ENCODE measurements at places on chromosomes 5 and 9.

- DNase-seq, result no peak
Measured at GRCh38 chr5:154258531-154259217, 68.1 kb downstream of the GALNT10 start.

- no peak for DNase-seq
Measured at GRCh38 chr9:4143936-4144717, 155.7 kb downstream of the GLIS3 start.

- DNase-seq, result peak; percentile 84
Measured at GRCh38 chr9:13427587-13427986, 148.1 kb upstream of the MPDZ start.

DNA sequence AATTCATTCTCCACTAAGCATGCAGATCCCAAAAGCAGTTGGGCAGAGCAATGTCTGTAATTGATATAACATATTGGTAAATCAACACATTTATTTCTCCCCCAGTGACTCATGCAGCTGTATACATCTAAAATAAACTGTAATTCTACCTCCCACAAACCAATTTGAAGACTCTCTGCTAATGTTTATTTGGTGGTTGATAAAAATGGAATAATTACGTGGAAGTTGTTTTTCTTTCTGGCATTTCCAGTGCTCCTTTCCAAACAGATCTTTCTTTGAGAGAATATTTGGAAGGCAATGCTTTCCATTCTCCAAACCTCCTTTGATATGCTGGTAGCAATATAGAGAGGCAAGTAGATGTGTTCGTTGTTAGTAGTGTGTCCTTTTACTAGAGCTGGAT, 194.7 kb downstream of the CHSY3 start:
- no peak for DNase-seq

Measured in brain (organoid and tissue), 16 donors.